ENCODE measurements at places on chromosomes 4 and X.

DNA sequence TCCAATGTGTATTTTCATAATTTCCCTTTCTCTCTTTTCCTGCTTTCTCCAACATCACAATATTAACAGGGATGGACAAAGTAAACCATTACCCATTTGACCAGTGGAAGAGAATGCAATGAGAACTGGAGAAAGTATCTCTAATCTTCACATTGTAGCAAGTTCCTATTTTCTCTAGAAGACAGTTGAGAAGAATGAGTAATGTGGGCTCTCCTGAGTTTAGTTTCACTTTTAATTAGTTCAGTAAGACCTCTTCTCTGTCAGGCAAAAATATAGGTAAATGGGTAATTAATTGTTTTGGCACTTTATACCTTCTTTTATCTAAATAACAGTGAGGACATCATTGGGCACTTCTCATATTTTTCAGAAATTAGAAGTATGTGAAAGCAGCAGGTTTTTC lies 602.0 kb downstream of the GLUD2 start:
- no peak for DNase-seq

DNA sequence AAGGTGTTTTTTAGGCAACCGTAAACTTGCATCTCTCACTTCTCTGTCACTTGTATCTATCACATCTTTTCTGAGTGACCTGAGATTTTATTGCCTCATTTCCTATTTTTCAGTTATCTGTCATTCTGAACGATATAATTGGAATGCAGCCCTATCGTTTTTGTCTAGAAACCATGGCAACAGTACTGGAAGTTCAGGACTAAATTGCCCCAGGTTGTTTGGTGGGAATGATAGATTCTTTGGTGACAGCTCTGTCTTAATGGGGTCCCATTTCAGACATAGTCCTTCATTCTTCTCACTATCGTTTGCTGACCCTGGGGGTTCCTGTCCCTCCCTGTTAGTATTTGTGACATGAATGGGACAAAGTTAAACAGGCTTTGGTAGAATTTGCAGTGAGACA lies 267.7 kb upstream of the GALNT7 start:
- DNase-seq, result no peak

DNA sequence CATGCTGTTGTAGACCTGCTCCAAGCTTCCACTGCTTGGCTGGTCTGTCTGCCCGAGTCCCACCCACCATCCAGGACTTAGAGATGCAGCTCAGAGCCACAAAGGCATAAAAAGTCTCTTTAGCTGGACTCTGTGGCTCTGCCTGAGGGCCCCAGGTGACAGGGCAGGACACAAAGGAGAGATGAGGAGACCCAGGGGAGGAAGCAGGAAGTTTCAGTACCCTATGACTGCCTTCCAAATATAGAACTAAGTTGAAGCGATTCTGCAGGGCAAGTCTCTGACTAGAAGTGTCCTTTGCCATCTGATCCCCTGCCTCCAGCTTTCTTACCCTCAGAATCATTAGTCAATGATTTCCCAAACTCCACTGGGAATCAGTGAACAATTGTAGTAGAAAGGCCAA lies 11.2 kb upstream of the CXCR3 start:
- DNase-seq, result no peak

DNA sequence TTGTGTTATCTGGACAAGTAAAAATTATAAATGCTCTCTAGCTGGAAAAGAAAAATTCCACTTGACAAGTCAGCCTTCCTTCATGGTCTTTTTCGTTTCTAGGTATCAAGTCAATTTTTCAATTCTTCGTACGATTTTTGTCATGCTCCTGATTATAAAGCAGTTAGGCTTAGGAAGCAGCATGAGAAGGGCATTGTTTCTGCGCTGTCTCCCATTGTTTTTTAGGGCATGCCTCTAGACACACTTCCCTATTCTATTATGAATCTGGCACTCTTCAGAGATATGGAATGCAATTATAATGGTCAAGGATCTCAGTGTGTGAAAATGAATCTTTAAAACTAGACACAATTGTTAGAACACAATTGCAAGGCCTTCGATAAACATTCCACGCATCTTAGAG lies 164.1 kb upstream of the FAT1 start:
- DNase-seq, result no peak

GRCh38 chr4:30495651-30496310 lies 224.4 kb upstream of the PCDH7 start:
- DNase-seq, result no peak

DNA sequence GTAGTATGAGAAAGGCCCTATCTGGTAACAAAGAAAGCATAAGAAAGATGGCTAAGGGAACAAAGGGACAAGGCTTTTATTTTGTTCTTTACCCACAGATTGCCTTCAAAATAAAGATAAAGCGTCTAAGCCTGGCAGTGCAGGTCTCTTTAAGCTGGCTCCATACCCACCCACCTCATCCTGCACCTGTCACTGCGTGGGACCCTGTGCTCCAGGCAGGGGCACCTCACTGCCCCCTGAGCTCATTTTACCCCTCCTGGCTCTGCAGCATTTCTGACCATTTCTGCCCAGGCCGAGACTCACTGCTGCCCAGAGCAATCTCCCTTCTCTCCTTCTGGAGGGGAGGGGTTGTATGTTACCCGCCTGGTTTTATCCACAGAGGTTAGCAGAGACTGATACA lies 1.7 kb upstream of the CYP4V2 start:
- DNase-seq, result no peak

- no peak for DNase-seq
Observed at GRCh38 chr4:68349279-68349648, 626 bp downstream of the YTHDC1 start.

DNA sequence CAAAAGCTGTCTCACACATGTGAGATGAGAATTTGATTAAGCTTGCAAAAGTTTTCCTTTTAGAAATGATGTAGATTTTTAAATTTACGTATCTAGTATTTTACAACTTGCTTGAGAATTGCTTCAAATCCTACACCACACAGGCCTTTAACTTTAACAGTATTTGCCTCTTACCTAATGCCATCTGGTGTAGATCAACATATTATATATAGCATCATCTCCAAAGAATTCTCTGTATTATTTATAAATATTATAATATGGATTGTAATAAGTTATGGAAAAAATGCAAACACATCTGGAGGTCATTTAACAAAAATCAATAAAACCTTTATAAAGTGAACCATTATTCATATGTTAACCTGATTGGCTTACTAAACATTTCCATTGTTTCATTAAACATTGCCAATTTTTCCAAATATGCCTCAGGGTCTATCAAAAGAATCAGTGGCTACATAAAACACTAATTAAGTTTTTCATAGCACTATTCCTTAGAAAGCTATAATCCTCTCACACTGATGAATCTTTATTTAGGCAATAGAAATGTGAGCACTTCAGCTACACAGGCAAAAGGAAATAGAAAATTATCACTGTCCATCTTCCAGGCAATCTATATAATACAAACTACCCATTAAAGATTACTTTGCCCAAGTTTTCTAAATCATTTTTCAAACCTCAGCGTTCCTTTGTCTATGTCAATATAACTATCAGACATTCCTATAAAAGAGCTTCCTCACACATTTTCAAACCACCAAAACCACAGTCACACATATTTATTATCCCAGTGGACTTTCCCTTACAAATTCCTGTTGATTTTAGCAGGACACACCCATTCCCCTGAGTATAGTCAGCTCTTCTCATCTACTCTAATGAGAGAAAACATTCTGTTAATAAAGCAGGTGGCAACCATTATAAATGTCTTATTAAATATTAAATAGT lies 83.5 kb upstream of the INTU start:
- no peak for DNase-seq

Data from NCI-H1417 treated with DMSO at 0.1 percent for 48 hours (cell line).